Tongue (tissue), 3 donors: ENCODE measurements at places on chromosomes 3 and 15. TPM values are rescaled to one million over a fixed set of nuclear protein-coding genes. Genes with fewer than 3 reads are reported as not detected.

TBC1D5 gene
- total RNA-seq: 118 TPM

DPH6 gene
- total RNA-seq: 30.0 TPM

ITGA11 gene
- 6.3 TPM for total RNA-seq

JMJD7 gene
- total RNA-seq: 16.7 TPM

CLDN1 gene
- 17.7 TPM for total RNA-seq

TGM4 gene
- not detected for total RNA-seq

PCOLCE2 gene
- total RNA-seq: 0.62 TPM

CEP19 gene
- 2.6 TPM for total RNA-seq

SSUH2 gene
- 2.2 TPM for total RNA-seq

PPARG gene
- 8.2 TPM for total RNA-seq

ZKSCAN7 gene
- total RNA-seq: 9.1 TPM

NUP210 gene
- total RNA-seq: 13.6 TPM

BOC gene
- total RNA-seq: 95.9 TPM
